ENCODE measurements at places on chromosomes 13 and 19.

- DNase-seq: no peak
Measured at GRCh38 chr19:4749870-4750590, 26.4 kb upstream of the DPP9 start.

GRCh38 chr13:22080832-22081231, 410.0 kb downstream of the FGF9 start:
- DNase-seq: no peak

DNA sequence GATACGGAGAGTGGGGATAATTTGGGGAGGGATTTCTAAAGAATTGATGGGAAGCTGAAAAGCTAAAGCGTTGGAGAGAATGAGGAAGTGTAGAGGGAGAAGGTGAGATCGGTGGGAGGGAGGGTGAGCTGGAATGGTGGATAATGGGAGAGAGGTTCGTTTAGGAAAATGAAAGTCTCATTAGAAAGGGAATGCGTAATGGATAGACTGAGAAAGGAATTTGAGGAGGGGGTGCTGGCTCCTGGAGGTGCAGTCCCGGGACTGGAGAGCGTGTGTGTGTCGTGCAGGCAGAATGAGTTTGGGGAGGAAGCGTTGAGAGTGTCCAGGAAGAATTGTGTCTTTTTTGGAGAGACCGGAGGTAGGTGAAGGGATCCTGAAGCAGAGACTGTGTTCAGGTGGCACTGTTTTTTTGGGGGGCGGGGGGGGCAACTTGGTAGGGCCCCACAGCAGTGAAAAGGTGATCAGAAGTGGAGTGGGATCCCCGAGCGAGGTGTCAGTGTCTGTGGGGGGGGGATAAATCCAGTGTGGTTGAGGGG, 1.4 kb downstream of the ACTN4 start:
- no peak for DNase-seq

GRCh38 chr19:18438331-18439024, 545 bp upstream of the ISYNA1 start:
- DNase-seq: no peak

GRCh38 chr19:14168259-14168972, 32.0 kb upstream of the ASF1B start:
- no peak for DNase-seq

DNA sequence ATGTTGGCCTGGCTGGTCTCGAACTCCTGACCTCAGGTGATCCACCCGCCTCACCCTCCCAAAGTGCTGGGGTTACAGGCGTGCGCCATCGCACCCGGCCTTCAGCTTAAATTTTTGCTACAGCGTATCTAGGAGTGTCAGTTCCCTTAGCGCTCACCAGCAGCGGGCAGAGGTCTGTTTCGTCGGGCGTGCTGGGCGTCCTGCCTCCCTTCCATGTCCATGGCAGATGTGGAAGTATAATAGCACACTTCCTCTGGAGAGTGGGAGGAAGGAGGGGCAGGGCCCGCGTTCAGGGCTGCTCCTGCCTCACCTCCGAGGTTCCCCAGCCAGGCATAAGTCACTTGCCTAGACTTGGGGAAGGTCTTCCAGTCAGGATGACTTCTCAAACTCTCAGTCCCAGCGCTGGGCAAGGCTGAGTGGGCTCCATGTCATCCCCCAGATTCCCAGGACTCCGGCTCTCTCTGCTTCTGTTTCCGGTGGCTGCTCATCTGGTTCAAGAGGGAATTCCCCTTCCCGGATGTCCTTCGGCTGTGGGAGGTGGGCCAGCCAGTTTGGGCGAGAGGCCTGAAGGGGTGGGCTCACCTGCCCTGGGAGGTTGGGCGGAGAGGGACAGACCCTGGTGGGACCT, 9.5 kb downstream of the IL4I1 start:
- no peak for DNase-seq

GRCh38 chr13:24625331-24625731, 54.9 kb upstream of the ATP12A start:
- DNase-seq: no peak

- DNase-seq: peak; percentile 7
Measured at GRCh38 chr13:52010890-52011631, at the start of gene ATP7B. ATP7B (minus strand) TSS chr13:52011450; CDS start chr13:52011337, 113 bp downstream.

DNA sequence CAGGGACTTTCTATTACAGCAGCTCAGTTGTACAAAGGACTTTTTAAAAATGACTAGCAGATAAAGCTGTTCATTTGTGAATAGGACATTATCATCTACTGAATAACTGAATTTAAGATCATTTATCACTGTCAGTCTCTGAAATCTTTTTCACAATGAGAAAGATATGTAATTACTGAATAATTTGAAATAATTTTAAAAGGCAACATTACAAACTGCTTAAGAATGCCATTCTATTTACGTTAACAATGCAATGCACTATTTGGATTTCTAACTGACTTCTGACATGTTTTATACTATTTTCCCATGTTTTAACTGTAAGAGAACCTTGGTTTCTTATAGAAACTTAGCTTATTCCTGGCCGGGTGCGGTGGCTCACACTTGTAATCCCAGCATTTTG, 2033.0 kb upstream of the PCDH20 start:
- no peak for DNase-seq

GRCh38 chr19:10193790-10194499, 808 bp downstream of the DNMT1 start:
- no peak for DNase-seq

DNA sequence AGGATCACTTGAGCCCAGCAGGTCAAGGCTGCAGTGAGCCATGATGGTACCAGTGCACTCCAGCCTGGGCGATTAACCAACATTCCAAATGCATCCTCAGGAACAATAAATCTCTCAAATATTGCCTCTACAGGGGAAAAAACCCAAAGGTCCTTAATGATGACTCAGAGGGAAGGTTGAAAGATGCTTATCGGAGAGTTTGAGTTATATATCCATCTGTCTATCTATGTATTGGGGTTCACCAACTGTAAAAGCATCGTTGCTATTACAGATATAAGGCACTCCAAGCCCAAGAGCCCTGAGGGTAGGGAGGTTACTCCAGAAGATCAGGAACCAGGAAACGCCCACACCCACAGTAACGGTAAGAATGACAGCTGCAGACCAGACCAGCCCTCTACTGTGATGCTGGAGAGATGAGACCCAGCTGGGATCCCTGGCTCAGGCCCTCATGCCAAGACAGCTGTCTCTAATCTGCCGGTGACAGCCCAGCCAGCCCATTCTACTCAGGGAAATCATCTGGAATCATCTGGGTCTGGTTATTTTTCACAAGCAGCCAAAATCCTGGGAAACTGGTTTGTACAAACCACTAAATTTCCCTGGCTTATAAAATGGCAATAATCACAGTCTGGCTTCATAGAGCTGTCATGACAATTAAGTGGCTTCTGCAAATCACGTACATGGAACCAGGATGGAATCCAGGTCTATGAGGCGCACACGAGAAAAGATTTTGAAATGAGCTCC, 23.8 kb downstream of the TEX101 start:
- peak; percentile 3 for DNase-seq

- DNase-seq: no peak
Measured at GRCh38 chr13:33106656-33107360, 90.6 kb downstream of the KL start.

GRCh38 chr19:34365463-34366401, 736 bp downstream of the GPI start:
- no peak for DNase-seq

DNA sequence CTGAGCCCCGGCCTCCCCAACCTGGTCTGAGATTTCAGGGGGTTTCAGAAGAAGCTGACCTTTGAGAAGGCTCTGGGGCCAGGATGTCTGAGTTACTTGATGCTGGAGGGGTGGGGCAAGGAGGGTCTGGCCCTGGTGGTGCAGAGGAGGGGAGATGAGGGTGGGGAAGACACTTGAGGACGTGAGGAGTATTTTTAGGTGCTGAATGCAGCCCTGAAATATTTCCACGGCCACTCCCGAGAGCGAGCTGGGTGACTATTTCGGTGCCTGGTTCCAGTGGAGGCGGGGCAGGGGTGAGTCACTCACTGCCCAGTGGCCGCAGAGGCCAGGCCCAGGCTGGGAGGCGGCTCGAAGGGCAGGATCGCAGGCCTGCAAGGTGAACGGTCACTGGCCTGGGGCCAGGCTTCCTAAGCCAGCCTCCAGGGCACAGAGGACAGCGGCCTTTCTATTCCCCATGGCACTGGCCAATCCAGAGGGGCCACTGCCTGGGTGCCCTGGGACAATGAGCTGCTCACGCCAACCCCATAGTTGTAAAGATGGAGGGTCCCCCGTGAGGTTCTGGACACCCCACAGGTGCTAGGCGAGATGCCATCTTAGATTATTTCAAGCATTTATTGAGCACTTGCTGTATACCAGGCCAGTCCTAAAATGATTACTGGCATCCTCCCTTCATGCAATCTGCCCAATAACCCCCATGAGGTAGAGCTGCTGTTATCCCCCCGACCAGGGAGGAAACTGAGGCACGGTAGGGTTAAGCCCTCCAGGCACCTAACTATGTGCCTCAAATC, 19.7 kb upstream of the JUND start:
- DNase-seq: no peak

- no peak for DNase-seq
Measured at GRCh38 chr19:31539386-31539785, 190.2 kb upstream of the TSHZ3 start.

DNA sequence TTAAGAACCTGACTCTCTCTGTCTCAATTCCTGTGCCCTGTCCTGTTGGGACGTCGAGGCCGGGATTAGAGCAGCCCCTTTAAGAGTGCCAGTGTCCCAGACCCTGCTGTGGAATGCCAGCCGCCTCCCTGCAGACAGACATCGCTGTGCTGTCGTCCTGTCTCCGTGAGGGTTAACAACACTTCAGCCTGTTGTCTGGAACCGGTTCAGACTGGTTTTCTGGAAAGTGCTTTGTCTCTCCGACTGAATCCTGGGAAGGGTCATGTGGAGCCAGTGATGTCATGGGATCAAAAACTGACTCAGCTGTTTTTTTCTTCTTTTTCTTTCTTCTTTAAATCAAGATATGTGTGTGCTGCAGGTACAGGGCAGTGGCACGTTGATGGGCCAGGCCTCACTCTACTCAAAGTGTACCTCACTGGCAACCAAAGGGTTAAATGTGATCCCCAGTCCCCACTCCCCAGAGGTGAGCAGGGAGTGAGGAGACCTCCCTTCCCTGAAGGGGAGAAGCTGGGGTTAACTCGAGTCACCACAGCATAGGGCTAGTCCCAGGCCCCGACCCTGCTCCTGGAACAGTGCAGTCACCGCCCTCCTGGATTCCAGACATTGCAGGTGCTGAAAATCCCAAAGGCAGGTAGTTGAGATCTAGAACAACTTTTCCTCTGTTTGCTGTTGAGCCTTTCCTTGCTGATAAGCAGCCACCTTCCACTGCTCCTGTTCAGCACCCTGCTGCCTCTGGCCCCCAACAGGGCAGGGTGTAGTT, 50.8 kb downstream of the TSSK6 start:
- no peak for DNase-seq

DNA sequence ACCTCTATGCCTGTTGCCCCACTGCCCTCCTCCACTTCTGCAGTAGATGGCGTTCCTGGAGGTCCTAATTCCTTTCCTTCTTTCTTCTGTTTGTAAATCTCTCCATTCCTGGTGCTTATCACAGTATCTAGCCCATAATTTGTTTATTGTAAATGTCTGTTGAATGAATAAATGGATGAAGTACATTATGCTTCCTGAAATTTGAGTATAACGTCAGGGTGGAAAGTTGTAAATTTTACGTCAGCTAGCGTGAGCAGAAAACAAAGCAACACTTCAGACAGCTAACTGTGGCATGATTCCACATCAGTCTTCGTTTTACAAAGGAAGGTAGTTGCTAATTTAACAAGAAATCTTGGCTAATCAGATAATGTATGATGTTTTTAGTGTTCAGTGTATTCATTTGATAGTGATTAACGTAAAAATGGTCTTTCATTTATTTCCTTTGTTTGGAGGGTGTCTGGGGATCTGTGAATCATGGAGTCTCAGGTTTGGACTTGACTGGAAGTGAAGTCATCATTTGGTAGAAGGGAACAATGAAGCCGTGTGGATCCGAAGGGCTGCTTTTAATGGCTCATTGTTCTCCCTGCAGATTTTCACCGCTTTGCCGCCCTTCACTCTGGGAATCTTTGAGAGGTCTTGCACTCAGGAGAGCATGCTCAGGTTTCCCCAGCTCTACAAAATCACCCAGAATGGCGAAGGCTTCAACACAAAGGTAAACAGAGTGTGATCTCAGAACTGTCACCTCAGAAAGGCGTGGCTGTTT, 215.1 kb downstream of the SHISA2 start:
- no peak for DNase-seq

DNA sequence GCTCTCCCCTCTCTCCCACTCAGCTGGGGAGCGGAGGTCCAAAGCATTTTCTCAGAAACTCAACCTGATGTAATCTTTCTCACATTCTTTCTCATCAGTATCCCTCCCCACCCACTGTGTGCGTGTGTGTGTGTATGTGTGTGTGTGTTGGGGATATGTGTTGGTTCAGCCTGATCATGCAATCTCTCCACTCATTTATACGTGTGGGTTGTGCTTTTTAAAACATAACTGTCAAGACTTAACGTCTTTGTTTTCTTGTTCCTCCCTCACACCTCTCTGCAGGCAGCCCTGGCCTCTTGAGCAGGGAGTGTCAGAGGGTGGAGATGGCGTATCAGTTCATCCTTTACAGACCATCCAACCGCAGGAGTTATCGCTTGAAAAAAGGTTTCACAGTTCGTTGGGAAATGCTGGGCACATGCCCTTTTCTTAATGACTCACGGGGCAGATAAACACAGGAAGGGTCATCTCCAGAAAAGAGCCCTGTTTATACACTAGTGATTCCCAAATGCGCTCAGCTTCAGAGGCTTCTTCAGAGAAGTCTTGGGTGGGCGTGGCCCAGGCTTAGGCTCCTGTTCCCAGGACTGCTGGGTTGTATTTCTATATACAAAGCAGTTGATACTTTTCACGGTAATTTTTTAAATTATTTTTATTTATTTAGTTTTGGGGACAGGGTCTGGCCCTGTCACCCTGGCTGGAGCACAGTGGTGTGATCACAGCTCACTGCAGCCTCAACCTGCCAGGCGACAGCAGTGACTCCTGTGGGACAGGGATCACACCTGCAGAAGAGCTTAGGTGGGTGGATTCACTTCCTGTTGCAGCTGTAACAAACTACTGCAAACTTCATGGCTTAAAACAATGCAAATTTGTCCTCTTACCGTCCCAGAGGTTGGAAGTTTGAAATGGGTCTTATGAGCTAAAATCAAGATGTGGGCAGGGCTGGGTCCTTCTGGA, 60.3 kb downstream of the CCDC70 start:
- DNase-seq: no peak

- no peak for DNase-seq
Measured at GRCh38 chr19:46733690-46734292, 12.1 kb upstream of the FKRP start.

- no peak for DNase-seq
Measured at GRCh38 chr13:99997702-99998214, 16.2 kb downstream of the ZIC2 start.

GRCh38 chr19:28221736-28222135, 991.2 kb downstream of the UQCRFS1 start:
- DNase-seq: no peak
